ENCODE measurements at places on chromosomes 3 and 15.

- no peak for DNase-seq
Measured at GRCh38 chr15:65632780-65633375, 11.1 kb downstream of the SLC24A1 start.

DNA sequence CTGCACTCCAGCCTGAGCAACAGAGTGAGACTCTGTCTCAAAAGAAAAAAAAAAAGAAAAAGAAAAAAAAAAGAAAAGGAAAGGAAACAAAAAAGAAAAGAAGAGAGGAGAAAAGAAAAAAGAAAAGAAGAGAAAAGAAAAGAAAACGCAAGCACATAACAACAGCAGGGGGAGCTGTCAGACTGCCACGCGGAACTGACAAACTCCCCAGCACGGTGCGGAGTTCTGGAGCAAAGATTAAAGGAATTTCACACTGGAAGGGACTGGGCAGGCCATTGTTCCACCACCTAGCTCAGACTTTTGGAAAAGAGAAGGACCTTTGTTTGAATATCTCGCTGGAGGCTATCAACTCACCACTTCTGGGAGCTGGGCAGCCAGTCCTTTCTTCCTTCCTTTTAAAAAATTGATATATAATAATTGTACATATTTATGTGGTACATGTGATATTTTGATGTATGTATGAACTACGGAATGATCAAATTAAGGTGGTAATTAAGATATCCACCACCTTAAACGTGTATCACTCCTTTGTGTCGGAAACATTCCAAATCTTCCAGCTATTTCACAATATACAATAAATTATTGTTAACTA, 40.5 kb downstream of the DPPA2 start:
- no peak for DNase-seq

- peak; percentile 26 for DNase-seq
Measured at GRCh38 chr3:20054549-20054987, 14.3 kb downstream of the KAT2B start.

DNA sequence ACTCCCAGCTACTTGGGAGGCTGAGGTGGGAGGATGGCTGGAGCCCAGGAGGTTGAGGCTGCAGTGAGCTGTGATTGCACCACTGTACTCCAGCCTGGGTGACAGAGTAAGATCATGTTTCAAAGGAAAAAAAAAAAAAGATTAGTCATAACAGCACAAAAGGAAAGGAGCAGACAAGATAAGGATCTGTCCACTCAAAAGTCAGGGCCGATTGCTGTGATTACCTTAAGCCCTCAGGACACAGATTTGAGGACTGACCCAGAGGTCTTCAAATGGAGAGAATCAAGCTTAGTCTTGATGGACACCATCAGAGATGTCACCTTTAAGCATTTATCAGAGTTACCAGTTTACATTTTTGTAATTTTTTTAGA, 23.9 kb upstream of the HEG1 start:
- no peak for DNase-seq

DNA sequence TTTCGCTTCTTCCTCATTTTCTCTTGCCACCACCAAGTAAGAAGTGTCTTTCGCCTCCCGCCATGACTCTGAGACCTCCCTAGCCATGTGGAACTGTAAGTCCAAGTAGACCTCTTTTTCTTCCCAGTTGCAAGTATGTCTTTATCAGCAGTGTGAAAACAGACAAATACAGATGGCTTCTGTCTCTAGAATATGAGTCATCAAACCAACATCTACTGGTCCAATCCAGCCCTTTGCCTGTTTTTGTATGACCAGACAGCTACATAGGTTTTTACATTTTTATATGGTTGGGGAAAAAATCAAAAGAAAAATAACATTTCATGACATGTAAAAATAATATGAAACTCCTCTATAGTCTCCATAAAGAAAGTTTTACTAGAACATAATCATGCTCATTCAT, 118.7 kb upstream of the PTPRG start:
- no peak for DNase-seq

- DNase-seq: no peak
Measured at GRCh38 chr3:12638105-12638504, 25.8 kb downstream of the RAF1 start.

GRCh38 chr3:158659454-158660237, 12.8 kb downstream of the LXN start:
- DNase-seq: peak; percentile 38

- DNase-seq: no peak
Measured at GRCh38 chr15:88657326-88658069, 18.7 kb downstream of the ISG20 start.

DNA sequence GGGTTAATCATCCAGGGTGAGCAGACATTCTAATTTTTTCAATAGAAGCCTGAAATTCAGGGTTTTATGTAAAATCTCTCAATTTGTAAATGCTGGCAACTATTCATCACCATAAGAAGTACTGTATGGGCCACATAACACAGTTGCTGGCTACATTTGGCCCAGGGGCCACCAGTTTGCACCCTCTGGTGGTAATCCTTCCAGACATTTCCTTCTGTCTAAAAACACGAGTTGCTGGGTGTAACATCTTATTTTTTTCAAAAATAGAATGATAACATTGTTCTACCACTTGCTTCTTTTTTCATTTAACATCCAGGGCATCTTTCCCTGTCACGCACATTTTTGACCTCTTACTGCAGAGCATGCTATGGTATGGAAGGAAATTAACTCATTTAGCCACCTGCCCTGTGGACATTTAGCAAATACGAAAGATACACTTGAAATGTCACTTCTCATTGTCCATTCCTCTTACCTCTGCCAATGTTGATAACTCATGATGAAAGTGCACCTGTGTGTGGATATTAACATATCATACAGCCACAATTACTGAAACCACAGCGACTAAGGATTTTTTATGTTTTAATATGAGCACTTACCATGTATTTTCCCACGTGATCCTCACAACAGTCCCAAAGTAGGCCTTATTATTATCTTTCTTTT, 117.5 kb upstream of the ARHGEF3 start:
- DNase-seq: no peak

DNA sequence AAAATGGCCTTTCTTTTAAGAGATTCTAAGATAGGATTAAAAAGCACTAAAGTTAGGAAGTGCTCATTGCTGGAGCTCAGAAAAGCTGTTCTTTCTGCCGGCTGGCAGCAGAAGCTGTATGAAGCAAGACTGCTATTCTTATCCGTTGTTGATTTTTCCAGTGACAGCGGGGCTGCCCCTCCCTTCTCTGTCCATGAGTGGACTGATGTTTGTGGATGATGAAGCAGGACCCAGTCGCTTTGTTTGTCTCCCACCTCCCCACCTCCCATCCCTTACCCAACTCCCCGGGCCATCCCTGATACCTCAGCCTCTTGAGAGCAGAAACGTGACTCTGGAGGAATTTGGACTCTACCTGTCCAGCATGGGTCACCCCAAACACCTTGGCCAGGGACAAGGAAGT, 10.3 kb upstream of the MUSTN1 start:
- no peak for DNase-seq

GRCh38 chr3:61637088-61638051, 76.0 kb downstream of the PTPRG start:
- DNase-seq: no peak

DNA sequence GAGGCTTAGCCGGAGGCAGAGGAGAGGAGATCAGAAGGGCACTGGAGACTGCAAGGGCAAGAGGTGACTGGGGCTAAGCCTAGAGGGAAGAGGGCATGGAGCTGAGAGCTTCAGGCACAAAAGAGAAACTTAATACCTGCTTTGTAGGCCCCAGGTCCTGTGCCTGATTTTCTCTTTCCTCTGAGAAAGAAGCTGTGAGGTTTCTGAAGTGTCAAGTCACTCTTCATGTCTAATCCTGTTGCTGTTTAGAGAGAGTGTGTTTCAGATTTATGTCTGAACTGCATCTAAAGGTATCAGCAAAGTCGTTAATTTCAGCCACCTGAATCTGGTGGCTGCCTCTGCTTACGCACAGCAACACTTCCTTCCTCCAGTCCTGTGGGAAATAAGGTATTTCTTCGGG, 106.9 kb upstream of the RNU6-1 start:
- DNase-seq: no peak

- DNase-seq: no peak
Measured at GRCh38 chr15:64099379-64099778, 3.6 kb downstream of the SNX1 start.

GRCh38 chr15:67105065-67105951, 39.9 kb downstream of the SMAD3 start:
- DNase-seq: no peak

- DNase-seq: no peak
Measured at GRCh38 chr3:145865399-145866018, 295.5 kb downstream of the PLOD2 start.

GRCh38 chr3:29286478-29287240, 5.8 kb downstream of the RBMS3 start:
- no peak for DNase-seq

All from T follicular helper cell (primary cell).